GM06990 (cell line): ENCODE measurements at places on chromosomes 4 and X.

DNA sequence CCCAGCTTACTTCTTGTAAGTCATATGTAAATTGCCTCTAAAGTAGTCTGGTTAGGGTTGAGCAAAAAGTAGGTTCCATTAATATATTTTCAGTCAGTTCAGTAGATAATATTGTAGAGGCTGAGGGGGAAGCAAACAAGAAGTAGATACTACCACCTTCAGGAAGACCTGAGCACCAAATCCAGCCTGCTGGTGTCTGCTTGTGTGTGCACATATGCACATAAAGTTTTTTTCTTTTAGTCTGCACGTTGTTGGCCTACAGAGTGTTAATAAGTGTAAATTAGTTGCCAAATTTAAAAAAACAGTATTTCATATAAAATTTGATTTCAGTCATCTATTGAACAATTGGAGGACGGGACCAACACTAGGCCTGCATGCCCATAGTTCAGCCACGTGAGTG lies 76.7 kb downstream of the CCKAR start:
- DNase-seq = no peak

GRCh38 chr4:151100531-151100930 lies 1.1 kb downstream of the RPS3A start:
- no peak for DNase-seq

GRCh38 chr4:188683571-188683970 lies 544.3 kb downstream of the TRIML1 start:
- DNase-seq = no peak

DNA sequence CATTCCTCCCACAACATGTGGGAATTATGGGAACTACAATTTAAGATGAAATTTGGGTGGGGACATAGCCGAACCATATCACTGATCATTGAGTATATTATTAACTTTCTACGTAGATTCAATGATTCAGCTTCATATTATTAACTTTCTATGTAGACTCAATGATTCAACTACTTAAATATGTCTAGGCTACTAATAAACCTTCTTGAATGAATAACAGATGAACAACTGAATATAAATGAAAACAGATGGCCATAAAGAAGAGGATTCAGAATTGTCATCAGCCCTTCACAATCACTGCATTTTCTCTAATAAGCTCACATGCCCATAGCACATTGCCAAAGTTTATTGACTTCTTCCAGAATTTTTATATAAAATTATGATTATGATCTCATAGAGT lies 57.0 kb downstream of the CEP44 start:
- no peak for DNase-seq

- DNase-seq = no peak
Measured at GRCh38 chr4:41349021-41349420, 92.3 kb downstream of the UCHL1 start.

DNA sequence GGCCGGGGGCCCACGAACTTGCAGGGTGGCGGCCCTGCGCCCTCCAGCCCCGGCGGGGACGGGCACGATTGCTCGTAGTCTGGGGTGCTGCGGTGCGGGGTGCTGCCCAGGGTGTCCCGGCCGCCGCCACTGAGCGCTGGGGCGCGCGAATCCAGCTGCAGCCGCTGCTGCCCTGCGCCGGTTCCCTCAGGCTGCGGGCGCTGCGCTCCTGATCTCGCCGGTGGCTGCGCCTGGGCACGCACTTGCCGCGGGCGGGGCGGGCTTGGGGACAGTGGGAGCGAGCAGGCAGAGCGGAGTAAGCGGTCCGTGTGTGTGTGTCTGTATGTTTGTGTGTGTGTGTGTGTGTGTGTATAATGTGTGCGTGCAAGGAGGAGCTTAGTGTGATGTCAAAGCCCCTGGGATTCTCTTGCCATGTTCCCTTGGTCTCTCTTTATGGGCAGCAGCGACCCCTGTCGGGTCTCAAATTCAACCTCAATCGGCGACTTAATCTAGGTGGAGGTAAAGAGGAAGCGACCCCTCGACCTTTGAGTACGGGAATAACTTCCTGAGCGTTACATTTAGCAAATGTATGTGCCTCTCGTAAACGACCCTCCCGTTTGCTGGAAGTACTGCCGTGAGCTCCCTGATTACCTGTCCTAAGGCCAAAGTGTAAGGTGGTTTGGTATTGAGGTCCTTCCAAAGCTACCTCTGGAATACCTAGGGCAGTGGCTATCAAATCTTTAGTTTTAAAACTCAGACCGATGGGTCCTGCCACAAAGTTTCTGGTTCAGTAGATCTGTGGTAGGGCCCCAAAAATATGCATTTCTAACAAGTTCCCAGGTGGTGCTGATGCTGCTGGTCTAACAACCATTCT lies at the start of gene RNF150:
TSS of gene RNF150 (minus strand) at position 324 of the 853 bp plus-strand sequence.
- peak; percentile 69 for DNase-seq

DNA sequence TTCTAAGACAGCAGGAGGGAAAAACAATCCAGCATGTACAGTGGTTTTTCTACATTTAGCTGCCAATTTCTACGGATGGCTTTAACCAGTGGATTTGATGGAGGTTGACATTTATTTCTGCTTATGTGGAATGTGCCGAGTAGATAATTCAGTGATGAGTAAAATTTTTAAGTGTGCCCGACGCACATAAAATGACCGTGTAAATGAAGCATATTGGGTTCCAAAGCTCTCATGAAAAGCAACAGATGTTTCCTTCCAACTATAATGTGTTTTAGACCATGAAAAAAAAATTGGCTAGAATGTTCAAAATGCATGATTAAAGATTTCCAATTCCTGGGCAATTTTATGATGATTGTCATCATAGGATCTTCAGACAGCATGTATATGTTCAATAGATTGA lies 14.1 kb downstream of the INPP4B start:
- no peak for DNase-seq

- no peak for DNase-seq
Measured at GRCh38 chr4:18242919-18243693, 221.6 kb upstream of the LCORL start.

GRCh38 chr4:156568484-156568883 lies 403.1 kb downstream of the PDGFC start:
- no peak for DNase-seq

DNA sequence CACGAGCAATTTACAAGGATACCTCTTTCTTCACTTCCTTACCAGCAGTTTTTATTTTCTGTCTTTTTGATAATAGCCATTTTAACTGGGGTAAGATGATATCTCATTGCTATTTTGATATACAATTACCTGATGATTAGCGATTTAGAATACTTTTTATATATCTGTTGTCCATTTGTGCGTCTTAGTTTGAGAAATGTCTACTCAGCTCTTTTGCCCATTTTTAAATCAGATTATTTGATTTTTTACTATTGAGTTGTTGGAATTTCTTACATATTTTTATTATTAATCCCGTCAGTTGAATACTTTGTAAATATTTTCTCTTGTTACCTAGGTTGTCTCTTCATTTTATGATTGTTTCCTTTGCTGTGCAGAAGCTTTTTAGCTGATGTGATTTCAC lies 1.5 kb upstream of the SPIN2A start:
- DNase-seq = no peak

GRCh38 chr4:176042195-176042594 lies 23.4 kb upstream of the WDR17 start:
- DNase-seq = no peak

GRCh38 chr4:1244081-1244977 lies 4.6 kb downstream of the CTBP1 start:
- DNase-seq = no peak

- DNase-seq = no peak
Measured at GRCh38 chr4:152281822-152282221, 254.1 kb downstream of the FBXW7 start.

DNA sequence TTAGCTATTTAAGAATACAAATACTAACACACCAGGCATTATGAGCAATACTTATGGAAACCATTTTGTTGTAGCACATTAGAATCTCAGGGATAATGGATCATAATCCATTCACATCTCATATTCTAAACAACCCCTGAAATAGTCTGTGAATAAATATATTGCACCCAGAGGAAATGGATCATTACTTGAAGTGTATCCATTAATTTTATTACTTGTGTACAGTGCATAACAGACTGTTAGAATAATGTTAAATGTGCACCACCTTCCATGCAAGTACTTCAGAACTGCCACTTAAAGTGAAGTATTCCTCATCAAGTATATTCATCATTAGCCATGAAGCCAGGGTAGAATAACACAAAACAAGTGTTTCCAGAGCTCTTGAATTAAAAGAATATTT lies 715.5 kb downstream of the DMD start:
- DNase-seq = no peak

DNA sequence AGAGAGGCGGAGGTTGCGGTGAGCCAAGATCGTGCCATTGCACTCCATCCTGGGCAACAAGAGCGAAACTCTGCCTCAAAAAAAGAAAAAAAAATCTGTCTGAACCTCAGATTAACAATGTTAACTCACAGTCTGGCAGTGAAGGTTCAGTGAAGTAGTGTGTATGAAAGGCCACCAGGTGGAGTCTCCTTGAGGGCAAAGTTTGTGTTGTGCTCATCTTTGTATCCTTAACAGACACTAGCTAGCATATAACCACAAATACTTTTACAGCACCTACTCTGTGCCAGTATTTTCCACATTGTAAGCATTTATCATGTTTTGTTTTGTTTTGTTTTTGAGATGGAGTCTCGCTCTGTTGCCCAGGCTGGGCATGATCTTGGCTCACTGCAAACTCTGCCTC lies 46.0 kb upstream of the MGST2 start:
- DNase-seq = no peak

DNA sequence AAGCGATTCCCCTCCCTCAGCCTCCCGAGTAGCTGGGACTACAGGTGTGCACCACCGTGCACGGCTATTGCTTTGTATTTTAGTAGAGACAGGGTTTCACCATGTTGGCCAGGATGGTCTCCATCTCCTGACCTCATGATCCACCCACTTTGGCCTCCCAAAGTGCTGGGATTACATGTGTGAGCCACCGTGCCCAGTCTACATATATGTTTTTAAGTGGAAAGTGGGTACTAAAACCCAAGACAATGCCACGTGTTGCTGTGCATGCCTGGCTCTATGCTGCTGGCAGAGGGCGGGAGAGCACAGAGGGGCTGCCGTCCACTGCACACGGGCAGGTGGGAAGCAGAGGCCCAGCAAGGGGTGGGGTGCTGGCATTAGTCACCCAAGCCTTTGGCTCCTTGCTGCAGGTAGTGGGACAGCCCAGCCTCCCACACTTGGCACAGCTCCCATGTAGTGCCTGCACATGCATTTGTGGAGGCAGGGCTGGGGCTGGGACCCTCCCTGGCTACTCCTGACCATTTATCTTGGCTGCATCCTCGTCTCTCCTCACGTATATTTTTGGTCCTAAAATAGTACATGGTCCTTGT lies 3.5 kb downstream of the EMD start:
- DNase-seq = no peak

GRCh38 chr4:180695851-180696250 lies 1547.4 kb upstream of the TENM3 start:
- no peak for DNase-seq

GRCh38 chr4:32697281-32697814 lies 1977.2 kb downstream of the PCDH7 start:
- DNase-seq = no peak

DNA sequence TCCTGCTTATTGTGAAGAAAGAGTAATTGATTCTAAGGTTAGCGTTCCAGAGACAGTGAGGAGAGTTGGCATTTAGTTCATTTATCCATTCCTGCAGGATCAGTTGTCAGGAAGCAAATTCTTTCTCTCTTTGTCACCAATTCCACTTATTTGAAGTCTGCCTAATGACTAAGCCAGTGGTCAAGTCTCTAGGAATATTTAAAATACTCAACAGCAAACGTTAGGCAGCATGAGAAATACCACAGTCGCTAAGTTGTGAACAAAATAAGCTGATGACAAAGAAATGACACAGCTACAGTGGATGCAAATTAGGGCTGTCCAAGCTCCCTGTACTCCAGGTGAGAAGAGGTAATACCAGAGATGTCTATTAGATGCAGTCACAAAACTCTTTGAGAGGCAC lies 6.6 kb upstream of the MAGEB17 start:
- no peak for DNase-seq

DNA sequence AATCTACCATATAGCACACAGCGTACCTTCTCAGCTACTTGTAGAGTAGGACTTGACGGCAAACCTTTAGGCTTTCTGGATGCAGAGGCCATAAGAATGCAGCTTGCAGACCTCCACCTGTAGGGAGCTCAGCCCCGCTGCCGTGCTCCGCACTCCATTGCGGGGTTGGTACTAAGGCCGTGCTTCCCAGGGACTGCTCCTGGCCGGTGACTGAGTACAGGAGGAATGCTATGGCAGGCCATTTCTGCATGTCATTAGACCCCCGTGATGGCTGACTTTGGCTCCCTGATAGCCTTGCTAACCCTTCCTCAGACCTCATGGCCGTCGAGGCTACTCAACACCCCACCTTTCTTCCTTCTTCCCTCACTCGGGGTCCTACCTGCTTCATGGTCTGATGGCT lies 26.4 kb downstream of the TIGD2 start:
- DNase-seq = no peak

DNA sequence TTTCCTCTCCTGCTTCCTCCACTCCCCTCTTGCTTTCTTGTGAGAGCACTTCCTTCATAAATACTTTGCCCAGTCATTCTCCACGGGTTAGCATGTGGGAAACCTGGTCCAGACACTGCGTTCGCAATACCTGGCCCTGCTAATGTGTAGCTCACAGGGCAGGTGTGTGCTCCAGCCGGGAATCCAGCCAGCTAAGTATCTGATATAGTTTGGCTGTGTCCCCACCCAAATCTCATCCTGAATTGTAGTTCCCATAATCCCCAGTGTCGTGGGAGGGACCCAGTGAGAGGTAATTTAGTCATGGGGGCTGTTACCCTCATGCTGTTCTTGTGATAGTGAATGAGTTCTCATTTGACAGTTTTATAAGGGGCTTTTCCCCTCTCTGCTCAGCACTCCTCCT lies 32.2 kb upstream of the STX18 start:
- DNase-seq = no peak

- no peak for DNase-seq
Measured at GRCh38 chr4:8725071-8725841, 132.7 kb downstream of the CPZ start.

DNA sequence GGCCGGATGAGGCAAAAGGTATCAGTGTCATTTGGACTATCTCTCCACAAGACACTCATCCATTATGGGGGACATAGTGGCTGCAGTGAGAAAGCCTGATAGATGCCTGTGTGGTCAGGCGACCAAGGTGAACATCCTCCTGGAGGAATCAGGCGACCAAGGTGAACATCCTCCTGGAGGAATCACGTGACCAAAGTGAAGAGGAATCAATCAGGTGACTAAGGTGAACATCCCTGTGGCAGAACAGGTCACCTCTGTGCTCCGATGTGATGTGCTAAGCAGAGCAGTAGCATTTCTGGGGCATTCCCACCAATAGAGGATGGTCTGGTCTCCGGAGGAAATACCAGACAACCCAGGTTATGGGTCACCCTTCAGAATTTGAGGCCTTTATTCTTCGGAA lies 44.0 kb downstream of the RNF212 start:
- no peak for DNase-seq
